Glomerular endothelial cell (primary cell): ENCODE measurements at places on chromosomes 1 and 21.

DNA sequence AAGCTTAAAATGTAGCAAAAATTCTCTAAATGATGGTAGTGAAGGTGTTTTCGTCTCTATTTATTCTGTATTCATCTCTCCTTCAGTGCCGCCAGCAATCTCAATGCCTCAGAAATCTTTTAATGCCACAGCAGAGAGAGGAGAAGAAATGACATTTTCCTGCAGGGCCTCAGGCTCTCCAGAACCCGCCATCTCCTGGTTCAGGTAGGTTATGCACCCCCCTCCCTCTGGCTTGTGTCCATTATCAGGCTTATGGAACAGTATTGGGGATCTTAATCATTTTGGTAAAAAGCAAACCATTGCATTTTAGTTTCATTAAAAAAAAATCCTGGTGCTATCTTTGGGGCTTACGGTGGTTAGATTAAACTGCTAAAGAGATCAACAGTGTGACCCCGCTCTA, 326.1 kb downstream of the NCAM2 start:
- DNase-seq, result no peak

- no peak for DNase-seq
These were observed 1.9 kb downstream of the NLRP3 start for GRCh38 chr1:247417831-247418230.

GRCh38 chr1:159612211-159612885, 24.7 kb downstream of the APCS start:
- no peak for DNase-seq

- DNase-seq, result no peak
These were observed 64.4 kb downstream of the HSPA13 start for GRCh38 chr21:14318578-14318977.

DNA sequence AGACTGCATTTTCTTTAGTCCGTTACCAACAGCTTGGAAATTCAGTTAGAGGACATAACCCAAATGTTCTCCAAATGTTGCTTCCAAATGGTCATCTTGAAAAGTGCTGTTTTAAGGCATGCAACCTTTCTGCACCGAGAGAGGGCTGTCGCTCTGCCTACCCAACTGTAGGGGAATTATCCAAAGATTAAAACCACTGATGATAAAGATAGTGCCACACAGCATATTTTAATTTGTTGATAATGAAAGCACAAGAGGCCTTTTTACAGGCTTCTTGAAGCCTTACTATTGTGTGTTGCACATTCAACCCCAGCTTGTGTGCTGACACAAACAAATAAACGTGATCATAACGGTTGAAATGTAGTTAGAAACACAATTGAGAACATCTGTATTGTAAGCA, 121.5 kb downstream of the LMO4 start:
- no peak for DNase-seq

GRCh38 chr1:912740-913301, 10.9 kb upstream of the SAMD11 start:
- DNase-seq, result no peak

DNA sequence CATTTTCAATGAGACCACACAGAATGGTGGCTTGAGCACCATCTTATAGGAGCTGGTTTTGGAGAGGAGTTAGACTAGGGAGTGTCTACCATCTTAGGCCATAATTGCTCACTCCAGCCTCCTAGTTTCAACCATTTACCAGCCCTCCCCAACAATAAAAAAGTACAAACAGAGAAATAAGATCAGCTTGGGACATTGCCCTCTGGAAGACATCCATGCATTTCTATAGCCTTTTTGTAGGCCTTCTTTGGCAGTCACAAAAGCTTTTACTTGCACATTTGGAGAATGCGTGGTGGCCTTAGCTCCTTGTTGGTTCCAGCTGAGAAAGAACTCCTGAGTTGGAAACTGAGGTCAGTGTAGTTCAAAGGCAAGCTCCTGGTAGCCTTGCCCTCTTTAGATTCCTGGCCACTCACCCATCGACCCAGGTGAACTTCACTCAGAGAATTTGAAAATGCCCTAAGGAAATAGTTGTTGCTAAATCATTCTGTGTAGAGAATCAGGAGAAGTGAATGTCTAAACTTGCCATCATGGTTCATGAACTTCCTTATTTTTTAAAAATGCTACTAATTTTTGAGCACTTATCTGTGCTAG, 301.7 kb upstream of the PROX1 start:
- DNase-seq, result no peak

DNA sequence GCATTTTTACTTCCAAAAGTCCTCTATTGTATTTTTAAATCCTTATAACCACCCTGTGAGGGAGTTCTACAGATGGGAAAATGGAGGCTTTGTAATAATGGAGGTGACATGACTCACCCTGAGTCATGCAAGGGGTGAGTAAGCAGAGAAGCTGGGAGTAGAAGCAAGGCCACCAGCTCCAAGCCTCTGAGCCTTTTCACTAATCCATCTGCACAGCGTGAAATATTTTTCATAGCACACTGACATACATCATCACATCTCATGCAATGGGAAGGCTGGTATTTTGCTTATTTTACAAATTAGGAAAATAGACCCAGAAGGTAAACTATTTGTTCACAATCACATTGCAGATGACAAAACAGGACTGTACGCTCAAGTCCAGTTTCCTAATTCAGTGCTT, 96.9 kb downstream of the KCNH1 start:
- DNase-seq, result no peak
